ENCODE measurements at places on chromosomes 16 and 17. TPM values are rescaled to one million over a fixed set of nuclear protein-coding genes. Genes with fewer than 3 reads are reported as not detected.

DNA sequence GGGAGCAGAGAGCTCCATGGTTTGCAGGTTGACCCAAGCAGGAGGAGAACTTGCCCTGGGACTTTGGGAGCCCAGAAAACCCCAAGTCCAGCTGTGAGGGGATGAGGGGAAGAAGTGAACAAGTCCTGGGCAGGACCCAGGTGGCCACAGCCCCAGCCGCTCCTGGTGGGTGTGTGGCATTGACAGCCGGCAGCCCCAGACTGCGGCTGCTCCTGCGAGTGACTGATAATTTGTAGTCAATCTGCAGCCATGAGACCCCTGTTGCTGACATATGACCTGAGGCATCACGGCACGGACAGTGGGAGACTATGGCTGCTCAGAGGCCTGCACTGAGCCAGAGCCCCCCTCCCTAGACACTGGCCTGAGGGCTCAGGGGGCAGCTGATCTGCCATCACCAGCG, 66.4 kb downstream of the PRMT7 start:
- DNase-seq = no peak

DNA sequence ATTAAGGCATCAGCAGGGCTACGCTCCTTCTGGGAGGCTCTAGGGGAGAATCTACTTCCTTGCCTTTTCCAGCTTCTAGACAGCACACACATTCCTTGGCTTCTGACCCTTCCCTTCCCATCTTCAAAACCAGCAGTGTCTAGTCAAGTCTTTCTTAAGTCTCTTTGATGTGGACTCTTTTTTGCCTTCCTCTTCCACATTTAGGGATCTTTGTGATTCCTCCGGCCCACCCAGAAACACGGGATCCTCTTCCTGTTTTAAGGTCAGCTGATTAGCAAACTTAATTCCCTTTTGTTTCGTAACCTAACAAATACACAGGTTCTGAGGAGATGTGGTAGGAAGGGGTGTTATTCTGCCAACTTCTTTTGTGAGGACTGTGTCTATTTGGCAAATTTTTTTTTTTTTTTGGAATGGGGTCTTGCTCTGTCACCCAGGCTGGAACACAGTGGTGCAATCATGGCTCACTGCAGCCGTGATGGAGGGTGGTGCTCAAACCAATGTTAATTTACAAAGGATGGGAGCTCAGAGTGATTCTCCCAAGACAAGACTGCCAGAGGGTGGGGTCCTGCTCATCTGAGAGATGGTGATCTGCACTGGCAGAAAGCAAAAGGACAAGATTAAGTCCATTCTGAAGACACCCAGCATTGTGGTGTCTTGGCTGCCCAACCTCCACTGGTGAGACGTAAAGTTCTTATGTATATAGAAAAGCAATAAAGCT, 14.7 kb downstream of the KNOP1 start:
- no peak for DNase-seq

GRCh38 chr17:79616801-79617200, 6.0 kb upstream of the RBFOX3 start:
- DNase-seq = no peak

ZG16 gene
- not detected for total RNA-seq

- no peak for DNase-seq
Measured at GRCh38 chr16:7390974-7391373, 58.3 kb downstream of the RBFOX1 start.

All from Caki2 (cell line).